ENCODE measurements at places on chromosomes 12 and 14.

DNA sequence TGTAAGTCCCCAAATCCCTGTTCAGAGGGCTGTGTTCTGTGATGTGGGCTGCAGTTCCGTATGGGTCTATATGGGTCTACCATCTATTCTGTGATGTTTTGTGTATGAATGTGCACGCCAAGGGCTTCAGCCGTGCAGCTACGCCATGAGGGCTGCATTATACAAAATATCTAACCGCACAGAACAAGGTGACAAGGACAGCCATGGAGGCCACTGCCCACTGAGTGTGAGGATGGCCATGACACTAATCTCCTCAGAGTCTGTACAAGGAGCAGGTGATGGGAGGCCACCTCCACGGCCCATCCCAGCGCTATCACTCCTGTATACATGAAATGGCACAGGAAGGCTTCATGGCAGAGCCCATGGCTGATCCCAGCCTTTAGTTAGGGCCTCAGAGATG, 102.0 kb downstream of the DICER1 start:
- DNase-seq = no peak

GRCh38 chr12:108000111-108000510, 129.0 kb upstream of the WSCD2 start:
- no peak for DNase-seq

DNA sequence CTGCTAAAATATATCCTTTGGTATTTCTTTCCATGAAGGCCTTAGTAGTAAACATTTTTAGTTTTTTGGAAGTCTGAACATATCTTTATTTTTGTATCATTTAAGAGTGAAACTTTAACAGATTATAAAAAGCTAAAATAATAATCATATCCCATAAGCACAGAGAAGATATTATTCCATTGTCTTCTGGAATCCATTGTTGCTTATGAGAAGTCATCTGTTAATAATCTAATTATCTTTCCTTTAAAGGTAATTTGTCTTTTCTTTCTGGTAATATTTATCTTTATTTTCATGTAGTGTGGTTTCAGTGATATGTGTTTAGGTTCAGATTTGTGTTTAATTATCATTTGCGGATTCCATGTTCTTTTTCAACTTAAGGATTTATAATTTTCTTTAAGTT, 261.7 kb downstream of the MSRB3 start:
- DNase-seq = no peak

- DNase-seq = peak; percentile 91
Measured at GRCh38 chr12:48004053-48004941, at the start of gene COL2A1. Gene COL2A1 (minus strand): TSS chr12:48004476. CDS start chr12:48004321, 155 bp downstream.

- no peak for DNase-seq
Measured at GRCh38 chr14:101727611-101728366, 33.7 kb upstream of the PPP2R5C start.

- no peak for DNase-seq
Measured at GRCh38 chr12:19191563-19191962, 62.0 kb downstream of the PLEKHA5 start.

- peak; percentile 35 for DNase-seq
Measured at GRCh38 chr12:30975581-30975980, 49.0 kb downstream of the TSPAN11 start.

DNA sequence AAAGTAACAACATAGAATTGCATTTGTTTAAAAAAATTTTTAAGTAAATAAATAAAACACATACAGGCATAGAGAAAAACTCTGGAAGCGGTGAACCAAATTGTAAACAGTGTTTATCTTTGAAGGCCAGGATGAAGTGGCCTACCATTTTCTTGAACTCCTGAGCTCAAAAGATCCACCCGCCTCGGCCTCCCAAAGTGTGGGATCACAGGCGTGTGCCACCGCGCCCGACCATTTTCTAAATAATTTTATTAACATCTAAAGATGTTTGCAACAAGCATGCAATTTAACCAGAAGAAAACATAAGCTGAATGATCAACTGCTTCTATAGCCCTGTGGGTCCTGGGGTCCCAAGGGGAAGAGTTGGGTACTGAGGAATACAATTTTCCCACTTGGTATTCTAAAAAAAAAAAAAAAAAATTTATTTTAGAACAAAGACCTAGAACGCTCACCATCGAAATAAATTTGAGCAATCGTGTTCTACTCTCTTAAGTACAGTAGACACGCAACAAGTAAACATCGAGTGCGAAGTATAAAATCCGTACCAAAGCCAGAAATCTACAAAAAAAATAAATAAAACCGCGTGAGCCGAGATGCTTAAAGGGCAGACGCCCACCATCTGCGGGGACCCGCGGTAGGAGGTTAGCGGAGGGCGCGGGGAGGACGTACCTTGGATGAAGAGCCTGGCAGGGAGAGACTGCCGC, 484 bp downstream of the MIS18BP1 start:
- DNase-seq = peak; percentile 84

- no peak for DNase-seq
Measured at GRCh38 chr12:51898506-51898905, 8.8 kb upstream of the ACVRL1 start.

DNA sequence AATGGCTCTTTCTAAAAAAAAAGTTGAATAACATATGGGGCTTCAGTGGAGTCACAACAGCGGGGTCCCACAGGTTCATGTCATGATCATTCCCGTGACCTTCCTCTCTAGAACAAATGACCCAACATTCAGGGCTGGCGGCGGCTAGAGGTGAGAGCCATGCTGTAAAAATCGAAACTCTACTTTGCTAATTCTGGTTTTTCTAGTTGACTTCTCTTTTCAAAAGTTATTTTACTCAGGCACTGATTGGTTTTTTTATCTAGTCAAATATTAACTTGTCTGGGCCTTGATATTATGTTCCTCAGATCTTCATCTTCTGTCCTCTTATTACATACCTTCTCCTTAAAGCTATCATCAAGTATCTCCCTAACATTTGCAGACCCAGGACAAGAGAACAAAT, 402.9 kb upstream of the SOX5 start:
- no peak for DNase-seq

- DNase-seq = no peak
Measured at GRCh38 chr14:83828406-83828805, 1701.5 kb upstream of the FLRT2 start.

DNA sequence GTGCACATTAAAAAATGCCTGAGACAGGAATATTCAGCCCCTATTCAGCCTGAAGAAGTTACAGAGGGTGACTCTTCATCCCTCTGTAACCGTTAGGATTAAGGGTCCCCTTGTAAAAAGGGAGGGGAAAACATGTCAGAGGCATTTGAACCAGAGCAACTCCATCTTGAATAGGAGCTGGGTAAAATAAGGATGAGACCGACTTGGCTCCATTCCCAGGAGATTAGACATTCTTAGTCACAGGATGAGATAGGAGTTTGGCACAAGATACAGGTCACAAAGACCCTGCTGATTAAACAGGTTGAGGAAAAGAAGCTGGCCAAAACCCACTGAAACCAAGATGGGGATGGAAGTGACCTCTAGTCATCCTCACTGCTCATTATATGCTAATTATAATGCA, 19.9 kb upstream of the MDM1 start:
- DNase-seq = no peak

- no peak for DNase-seq
Measured at GRCh38 chr12:1811948-1812291, 8.4 kb upstream of the LRTM2 start.

DNA sequence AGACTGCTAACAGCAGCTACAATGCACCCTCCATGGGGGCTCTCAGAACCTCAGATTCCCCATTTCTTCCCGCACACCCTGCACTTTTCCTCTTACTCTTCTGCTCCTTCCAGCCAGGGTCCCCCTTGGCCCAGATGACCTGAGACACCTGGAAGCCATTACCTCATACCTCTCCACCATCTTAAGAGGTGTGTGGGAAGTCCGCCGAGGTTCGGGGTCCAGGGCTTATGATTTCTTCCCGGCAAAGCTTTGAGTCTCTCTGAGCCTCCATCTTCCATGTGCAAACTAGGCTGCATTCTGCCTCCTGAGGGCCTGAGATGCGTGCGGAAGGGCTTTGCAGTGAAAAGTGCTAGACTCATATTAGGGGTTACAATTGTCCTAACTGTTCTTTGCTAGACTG, 5.3 kb downstream of the GSC start:
- DNase-seq = no peak

DNA sequence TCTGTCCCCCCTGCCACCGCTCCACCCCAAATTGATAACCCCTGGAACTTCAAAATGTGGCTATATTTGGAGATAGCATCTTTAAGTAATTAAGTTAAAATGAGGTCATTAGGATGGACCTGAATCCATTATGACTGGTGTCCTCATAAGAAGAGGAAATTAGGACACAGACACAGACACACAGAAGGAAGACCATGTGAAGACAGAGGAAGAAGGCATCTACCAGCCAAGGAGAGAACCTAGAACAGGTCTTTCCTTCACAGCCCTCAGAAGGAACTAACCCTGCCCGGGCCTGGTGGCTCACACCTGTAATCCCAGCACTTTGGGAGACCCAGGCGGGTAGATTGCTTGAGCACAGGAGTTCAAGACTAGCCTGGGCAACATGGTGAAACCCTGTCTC, 3.6 kb upstream of the HRK start:
- DNase-seq = no peak

GRCh38 chr14:81506487-81506886, 27.2 kb downstream of the SEL1L start:
- DNase-seq = no peak

DNA sequence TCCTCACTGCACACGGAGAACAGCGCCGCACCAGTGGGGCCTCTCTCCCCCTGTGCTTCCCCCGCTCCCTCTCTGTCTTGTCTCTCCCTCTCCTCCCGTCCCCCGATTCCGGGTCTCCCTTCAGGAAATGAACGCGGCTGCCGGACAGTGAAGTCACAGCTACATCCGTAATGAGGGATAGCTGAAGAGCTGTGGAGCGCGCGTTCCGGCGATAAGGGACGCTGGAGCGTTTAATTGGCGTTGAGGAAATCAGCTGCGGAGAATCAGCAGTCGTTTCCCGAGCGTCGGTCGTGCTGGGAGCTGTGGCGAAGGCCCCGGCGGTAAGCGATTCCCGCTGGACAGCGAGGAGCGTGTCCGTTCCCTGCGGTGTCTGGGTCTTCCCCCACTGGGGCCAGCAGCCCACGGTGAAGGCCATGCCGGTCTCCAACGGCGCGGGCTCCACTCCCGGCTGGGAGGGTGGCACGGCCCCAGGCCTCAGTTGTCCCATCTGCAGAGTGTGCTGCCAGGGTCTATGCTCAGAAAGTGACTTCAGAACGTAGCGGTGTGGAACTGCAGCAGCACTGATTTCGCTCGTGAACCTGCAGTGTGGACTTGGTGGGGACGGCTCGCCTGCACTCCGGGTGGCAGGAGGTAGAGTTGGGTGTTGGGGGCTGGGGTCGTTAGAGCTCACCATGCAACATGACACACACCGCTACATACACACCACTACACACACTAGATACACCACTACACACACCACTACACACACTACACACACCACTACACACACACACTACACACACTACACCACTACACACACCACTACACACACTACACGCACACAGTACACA, 10.9 kb downstream of the NOC4L start:
- DNase-seq = no peak

DNA sequence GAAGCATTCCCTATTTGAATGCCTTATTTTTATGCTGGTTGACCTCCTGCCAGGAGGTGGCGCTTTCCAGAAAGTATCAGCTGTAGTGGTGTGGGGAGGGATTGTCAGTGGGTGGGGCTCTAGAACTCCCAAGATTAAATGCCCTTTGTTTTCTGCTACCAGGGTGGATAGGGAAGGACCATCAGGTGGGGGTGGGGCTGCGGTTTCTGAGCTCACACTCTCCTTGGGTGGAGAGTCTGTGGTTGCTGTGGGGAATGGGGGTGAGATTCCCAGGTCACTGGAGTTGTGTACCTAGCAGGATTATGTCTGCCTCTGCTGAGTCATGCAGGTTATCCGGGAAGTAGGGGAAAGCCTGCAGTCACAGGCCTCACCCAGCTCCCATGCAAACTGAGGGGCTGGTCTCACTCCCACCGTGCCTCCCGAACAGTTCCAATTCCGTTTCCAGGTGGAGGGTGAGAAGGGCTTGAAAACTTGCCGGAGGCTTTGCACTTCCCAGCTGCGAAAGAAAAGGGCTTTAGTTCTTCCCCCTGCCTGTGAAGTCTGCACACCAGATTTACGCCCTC, 68.3 kb downstream of the ALG10B start:
- DNase-seq = no peak

DNA sequence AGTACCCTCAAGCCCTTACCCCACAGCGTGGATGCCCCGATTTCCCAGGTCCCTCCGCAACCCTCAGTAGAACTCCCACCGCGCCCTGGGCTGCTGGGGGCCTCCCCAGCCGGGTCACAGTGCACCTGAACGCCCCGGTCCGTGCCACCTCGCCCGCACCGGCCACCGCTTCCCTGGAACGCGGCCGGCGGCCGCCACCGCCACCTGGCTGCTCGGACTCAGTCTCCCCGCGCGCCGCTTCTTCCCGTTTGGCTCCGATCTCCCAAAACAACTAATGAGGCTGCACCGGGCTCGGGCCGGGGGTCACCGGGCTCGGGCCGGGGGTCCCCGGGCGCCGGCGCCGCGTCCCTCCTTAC, 1.0 kb downstream of the ITPK1 start:
- peak; percentile 57 for DNase-seq

- peak; percentile 90 for DNase-seq
Measured at GRCh38 chr14:74326369-74327152, 21.7 kb upstream of the VRTN start.

- no peak for DNase-seq
Measured at GRCh38 chr12:45415393-45415817, 199.5 kb downstream of the ANO6 start.

DNA sequence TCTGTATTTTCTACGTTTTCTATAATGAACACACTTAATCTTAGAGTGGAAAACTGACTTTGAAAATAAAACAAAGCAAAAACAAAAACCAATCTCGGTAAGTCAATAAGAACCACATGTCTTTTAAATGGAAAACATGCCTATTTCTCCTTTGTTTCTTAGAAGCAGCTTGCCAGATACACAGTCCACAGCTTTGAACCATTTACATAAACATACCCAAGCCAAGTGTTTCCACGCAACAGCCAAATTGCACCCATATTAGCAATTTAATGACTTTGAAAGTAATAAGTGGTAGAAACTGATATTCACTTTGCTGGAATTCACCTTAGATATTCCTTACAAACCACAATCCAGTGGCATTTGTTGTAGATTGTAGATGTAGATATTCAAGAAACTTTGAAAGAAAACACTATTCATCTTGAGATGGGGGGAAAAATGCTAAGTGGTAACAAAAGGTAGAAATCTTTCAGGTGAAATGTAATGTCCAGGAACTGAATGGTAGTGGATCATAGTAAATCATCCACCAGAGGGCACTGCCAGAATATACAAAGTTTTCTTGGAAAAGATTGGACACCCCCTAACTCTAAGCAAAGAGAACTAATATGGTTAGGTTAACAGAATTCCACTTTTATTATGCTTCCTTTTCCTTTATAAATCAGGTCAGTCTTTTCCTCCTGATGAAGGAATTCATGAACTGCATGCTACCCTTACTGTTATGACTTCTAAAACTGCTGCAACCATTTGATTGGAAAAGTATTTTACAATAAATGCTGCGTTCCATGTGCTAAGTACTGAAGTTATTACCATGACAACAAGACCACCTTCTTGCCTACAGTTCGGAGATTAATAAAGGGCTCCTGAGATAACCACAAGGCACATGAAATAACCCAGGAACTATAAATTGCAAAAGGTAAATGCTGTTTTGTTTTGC, 69.8 kb downstream of the RERG start:
- peak; percentile 74 for DNase-seq

Data from NCI-H1417 (cell line).